ENCODE measurements at places on chromosomes 6 and 20.

DNA sequence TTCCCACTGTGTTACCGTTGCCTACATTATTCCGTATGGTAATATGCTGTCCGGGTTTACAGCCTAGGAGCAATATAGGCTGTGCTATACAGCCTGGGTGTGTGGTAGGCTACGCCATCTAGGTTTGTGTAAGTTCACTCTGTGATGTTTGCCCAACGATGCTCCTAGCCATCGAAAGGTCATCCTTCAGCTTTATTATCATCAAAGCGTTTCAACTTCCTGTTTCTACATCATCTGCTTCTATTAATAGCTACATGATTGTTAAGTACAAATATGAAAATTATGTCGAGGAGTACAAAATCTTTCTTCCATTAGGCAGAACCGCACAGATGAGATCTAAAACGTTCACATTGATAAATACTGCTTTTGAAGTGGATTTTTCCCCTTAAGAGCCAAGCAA, 69.9 kb downstream of the PPP1R14C start:
- no peak for DNase-seq

- no peak for DNase-seq
These were observed 13.1 kb upstream of the DCBLD1 start for GRCh38 chr6:117469356-117469755.

DNA sequence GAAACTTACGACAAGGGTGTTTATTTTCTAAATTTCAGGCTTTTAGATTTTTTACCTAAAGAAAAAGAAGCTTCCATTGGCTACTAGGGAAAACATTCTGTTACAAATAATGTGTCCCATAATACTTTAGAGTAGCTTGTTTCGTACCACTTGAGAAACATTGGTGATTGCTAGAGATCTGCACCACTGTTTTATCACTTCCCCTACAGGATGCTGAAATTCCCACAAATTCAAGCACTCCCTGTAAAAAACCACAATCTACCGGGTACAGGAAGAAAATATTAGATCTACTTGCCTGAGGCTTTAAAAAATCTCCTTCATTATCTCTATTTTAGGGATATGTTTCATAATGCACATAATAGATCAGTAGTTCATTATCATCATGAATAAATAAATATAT, 29.9 kb downstream of the SEL1L2 start:
- no peak for DNase-seq

- DNase-seq: no peak
These were observed 122.4 kb downstream of the NFATC2 start for GRCh38 chr20:51420111-51420510.

DNA sequence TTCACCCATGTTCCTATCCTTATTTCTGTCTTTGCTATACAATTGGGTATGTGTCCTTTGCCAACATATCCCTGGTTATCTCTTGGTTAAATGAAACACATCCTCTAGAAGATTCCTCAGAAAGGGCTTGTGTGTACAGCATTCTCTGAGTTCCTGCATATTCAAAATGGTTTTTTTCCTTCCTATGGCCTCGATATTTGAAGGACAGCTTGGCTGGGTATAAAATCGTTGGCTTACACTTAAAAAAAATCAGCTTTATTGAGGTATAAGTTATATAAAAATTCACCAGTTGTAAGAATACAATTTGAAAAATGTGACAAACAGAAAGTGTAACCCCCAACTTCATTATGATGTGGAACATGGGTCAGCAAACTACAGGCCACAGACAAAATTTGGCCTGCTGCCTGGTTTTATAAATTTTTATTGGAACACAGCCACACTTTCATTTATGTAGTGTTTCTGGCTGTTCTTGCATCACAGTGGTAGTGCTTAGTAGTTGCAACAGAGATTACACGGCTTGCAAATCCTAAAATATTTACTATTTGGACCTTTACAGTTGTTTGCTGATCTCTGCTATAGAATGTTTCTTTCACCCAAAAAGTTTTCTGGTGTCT, 16.7 kb downstream of the PCMT1 start:
- no peak for DNase-seq

DNA sequence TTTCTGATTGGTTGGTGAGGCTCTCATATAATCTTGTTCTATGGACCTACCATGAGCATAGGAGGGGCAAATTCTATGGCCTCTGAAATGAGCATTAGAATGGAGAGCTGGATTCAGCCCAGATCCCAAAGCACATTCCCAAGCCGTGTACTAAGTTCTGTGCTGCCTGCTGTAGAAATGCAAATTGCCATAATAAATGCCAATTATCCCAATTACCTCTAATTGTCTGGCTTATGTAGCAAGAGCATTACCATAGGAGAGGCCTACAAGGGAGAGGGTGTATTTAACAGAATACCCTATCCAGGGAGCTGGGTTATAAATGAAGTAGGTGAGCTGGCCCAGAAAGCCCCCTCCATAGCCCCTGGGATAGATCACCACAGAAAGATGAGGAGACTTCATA, 126.8 kb downstream of the LRFN2 start:
- DNase-seq: no peak

DNA sequence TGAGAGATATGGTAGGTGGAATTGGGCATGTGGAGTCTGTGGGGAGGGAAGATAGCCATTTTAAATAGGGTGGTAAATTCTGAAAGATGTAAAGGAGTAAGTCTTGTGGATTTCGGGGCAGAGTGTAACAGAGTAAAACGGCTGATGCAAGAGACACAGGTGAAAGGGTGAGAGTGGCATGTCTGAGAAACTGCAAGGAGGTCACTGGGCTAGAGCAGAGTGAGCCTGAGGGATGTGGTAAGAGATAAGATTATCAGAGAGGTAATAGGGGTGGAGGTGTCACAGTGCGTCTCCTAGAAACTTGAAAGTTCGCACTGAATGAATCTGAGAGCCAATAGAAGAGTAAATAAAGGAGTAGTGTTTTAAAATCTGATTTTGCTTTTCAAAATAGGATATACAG, 308.1 kb downstream of the EPM2A start:
- no peak for DNase-seq

DNA sequence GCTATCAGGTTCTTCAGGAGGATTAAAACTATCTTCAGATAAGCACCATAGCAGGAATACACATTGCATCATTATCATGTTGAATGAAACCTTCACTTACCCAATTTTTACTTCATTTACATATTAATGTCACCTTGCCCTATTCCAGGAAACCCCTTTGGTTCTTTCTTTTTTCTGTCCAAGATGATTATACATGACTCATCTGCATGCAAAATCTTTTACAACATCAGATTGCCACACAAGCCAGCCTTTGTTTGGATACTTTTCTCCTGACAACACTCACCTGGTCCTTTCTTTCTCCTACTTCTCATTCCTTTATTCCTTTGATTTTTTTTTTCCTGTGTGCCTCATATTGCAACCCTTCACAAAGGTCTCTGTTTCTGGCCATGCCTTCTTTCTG, 200.5 kb upstream of the POU3F2 start:
- DNase-seq: no peak

DNA sequence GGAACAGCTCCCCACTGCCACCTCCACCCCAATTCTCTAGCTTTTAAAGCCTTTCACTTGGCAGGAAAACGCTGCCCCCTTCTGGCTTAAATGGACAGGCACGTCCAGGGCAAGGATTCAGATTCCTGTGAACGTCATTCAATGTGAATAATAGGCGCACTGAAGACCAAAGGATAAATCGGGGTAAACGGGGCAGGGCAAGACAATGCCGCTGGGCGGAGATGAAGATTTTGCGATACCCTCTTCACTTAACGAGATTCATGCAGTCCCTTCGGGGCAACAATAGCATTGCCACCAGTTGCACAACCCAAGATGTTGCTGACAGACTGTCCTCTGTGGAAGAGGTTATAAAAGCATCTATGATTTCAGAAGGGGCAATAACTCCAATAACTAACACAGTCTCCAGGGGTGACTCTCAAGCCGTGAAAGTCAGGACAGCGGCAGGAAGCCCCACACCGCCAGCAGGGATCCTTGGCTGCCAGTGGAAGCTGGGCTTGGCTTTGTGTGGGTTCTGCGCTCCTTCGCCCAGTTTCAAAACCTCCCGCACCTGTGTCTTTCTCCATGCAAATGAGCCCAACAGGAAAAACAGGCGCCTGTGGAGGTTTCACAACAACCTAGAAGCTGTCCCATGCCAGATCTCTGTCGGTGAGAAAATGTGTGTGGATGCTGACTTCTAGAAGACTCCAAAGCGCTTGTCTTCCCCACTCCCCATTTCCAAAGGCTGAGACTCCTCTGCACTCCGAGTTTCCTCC, 291.8 kb downstream of the BMP7 start:
- peak; percentile 56 for DNase-seq

- DNase-seq: no peak
These were observed 128.9 kb downstream of the GMDS start for GRCh38 chr6:2116496-2116895.

- DNase-seq: no peak
These were observed 15.1 kb upstream of the DEF6 start for GRCh38 chr6:35282472-35282871.

- no peak for DNase-seq
These were observed 39.9 kb upstream of the DST start for GRCh38 chr6:56682635-56683034.

GRCh38 chr20:1280195-1281102, 14.4 kb downstream of the SNPH start:
- no peak for DNase-seq

- DNase-seq: no peak
These were observed 422.3 kb downstream of the CBLN4 start for GRCh38 chr20:55583036-55583435.

DNA sequence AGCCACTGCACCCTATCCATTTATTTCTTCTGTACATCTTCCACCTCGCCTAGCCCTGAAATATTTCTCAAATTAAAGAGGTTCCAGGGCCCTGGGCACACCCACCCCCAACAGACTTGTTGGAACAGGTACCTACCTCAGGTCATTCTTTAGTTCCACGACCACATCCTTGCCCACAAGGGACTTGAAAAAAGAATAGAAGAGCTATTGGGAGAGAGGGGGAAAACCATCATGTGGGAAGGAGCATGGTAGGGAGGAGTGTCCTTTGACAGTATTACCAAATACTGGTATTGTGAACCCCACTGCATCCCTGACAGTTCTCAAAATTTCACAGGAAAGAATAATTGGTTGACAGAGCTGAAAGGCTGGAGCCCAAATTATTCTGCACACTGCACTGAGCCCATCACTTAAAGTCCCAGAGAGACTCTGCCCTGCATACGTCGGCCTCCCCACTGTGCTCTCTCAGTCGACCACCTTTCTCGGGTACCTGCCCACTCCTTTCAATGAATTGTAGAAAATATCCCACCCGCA, 762 bp downstream of the LSM2 start:
- no peak for DNase-seq

GRCh38 chr6:17931227-17931626, 56.2 kb downstream of the KIF13A start:
- DNase-seq: no peak

GRCh38 chr6:105257340-105257739, 77.5 kb upstream of the POPDC3 start:
- no peak for DNase-seq

DNA sequence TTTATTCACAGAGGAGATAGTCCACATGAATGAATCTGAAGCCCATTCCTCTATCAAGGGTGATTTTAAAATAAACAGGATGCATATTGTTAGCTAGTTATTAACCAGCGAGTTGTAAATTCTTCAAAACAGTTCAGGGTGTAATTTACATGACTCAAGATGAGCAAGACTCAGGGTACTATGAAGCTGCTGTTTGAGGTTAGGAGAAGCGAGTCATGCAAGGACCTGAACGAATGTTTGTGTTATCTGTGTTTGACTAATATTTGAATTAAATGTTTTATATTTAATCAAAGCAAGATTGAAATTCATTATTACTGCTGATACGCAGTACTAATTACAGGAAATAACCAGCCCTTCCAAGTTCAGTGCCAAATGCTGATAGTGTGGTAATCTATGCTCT, 191.1 kb downstream of the SAMD5 start:
- DNase-seq: no peak

DNA sequence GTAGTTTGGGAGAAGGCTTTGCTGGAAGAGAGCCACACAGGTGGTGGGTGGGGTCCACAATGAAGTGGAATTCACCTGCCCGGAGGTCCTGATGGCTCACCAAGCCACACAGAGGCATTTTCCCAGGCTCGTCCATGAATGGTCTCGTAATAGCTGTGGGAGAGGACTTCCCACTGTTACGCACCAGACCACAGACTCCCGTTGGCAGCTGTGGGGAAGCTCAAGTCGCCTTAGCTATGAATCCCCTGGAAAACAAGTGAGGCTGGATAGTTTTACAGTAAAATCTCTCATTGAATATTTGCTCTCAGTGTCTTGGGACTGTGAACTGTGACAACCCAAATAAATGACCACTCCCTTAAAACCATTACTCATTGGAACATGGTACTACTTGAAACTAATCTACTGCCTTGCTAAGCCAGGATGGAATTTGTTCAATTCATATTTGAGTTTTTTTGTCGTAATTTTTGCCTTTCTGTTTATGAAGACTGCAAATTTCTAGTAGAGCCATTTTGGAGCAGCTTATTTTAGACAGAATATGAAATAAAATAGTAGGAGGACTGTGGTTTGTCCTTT, 79.4 kb downstream of the JAG1 start:
- no peak for DNase-seq

GRCh38 chr6:37492991-37493660, 6.6 kb downstream of the CCDC167 start:
- DNase-seq: peak; percentile 49

DNA sequence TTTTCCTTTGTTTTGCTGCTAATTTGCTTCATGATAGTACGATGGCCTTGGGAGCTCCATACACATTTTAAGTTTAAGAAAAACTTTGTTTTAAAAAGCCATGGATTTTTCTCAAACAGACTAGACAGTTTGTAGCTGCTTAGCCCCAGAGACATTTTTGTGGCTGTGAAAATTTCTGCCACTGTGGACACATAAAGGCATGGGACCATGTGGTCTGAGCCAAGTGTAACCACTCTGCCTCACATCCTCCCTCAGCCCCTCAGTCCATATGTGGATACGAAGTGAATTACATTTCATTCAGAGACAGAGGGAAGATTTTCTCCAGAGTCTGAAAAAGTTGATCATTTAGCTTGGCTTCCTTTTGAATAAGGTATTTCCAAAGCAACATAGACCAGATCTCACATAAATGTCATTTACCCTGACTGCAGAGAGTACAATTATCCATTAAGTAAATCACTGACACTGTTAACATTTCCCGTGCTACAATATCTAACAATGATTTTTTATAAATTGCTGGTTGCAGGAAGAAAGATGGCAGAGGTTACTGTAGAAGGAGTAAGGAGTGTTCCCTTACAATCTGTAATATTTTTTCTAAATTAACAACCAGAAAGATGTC, 87.4 kb downstream of the GJA1 start:
- no peak for DNase-seq
